ENCODE measurements at places on chromosomes 6 and 20.

DNA sequence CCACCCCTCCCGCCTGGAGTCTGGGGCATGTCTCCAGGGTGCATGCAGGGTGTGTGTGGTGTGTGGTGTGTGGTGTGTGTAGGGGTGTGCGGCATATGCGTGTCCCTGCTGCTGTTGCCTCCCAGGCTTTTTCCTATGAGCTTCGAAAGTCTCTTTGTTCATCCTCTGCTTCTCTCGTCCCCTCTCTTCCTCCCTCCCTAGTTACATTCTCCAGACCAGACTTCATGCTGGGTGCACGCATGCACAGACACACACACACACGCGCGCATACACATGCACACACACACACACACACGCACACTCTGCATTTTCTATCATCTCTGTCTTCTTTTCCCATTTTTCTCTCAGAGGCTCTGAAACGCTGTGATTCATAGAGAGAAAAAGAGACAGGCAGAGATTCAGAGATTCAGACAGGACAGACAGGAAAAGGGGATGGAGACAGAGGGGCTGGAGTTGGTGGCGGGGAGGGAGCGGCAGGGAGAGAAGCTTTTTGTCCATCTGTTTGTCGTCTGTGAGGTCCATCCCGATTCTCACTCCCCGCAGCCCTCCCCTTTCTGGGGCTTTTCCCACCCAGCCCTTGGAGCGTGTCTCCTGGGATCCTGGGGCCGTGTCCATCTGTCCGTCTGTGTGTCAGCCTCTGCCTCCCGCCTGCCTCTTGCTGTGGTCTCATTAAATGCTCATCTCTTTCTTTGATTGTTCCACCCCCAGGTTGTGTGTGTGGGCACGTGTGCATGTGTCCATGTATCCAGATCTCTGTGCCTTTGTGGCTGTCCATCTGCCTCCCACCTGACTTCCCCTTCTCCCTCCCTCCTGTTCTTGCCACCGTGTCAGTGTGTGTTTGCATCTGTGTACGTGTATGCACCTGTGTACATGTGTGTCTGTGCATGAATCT lies 62.6 kb downstream of the SRC start:
- DNase-seq, result peak; percentile 46

- no peak for DNase-seq
Measured at GRCh38 chr6:157133856-157134255, 189.5 kb downstream of the TMEM242 start.

DNA sequence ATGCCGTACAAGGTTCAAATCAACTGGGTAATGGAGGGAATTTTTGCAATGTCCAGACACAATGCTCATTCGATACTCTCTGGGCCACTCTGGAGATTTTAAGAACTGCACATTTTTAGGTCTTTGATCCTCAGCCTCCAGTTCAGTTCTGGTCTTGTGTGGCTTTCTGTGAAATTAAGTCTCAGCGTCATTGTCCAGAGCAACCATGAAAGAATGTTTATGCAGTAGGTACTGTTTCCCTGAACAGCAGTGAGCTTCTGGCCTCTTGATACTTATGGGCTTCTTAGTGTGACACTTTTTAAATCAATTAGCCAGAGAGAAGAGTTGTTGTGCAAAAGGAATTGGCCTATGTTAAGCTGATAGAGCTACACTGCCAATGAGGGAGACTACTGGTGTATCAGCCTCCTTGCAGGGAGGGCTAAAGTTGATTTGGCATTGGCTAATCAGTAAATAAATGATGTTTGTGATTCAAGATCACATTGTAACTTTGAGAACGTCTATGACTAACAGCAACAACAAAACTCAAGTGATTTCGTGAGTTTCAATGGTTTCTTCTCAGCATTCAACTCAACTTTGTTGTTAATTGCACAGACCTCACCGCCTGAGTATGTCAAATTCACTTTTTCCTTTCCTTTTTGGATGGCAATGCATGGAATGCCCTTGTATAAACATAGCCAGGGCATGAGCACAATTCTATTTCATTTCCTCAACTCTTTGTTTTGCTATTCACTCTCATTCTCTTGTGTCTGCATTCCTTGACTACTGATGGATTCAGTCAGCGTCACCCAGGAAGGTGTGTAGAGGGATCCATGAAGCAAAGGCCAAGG lies 85.1 kb downstream of the GJA1 start:
- no peak for DNase-seq

- no peak for DNase-seq
Measured at GRCh38 chr20:14449323-14449722, 111.9 kb upstream of the FLRT3 start.

DNA sequence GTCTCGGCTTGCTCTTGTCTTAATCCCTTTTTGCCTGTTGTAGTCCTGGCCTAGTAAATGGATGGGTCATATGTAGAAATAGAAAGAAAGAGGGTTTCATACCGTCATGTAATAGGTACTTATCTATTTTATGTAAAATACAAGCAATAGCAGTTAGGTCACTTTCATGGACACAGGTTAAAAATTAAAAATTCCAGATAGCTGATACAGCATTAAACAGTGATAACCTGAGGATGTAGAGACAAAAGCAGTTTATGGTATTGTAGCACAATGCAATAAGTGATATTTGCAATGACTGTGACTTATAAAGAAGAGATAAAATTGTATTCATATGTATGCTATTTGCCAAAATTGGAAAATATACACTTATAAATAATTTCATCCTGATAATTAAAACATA lies 96.9 kb downstream of the CCDC170 start:
- DNase-seq, result no peak

GRCh38 chr6:135073756-135074393 lies 19.3 kb upstream of the HBS1L start:
- no peak for DNase-seq

DNA sequence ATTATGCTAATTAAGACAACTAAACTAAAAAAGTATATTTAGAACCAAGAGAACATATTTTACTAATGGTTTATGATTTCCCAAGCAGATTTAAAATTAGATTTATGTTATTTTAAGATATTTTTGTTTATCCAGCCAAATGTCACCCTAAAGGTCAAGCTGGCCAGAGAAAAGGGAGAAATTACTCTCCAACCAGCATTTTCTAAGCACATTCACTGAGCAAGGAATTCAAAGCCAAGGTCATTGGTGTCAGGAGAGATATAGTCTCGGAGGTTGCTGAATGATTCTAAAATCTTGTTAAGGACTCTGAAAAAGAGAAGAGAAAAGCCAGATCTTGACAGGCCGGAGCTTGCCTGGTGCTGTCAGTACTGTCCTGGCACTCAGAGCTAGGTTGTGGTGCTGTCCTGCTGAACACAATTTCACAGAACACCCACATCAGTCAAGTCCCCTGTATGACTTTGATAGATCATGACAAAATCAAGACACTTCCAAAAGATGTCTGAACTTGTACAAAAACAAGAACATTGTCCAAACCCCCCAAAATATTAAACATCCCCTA lies 222.3 kb upstream of the SMLR1 start:
- DNase-seq, result no peak

GRCh38 chr6:99822741-99823512 lies 171.1 kb downstream of the MCHR2 start:
- peak; percentile 64 for DNase-seq

- DNase-seq, result no peak
Measured at GRCh38 chr6:151141685-151142084, 98.1 kb upstream of the AKAP12 start.

DNA sequence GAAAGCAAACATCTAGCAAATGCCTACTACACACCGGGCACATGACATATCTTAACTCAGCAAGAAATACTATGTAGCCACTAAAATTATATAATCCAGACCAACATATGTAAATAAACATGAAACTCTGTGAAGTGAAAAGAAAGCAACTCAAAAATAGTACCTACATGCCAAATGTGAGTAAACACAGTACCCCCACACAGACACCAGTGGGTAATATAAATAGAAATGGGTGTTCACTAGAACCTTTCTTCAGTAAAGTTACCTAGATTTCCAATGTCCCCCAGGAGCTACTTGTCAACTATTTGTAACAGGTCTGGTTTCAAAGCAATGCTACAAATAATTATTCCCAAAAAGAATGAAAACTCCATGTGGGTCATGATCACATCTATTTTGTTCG lies 25.5 kb downstream of the TRERF1 start:
- no peak for DNase-seq

- no peak for DNase-seq
Measured at GRCh38 chr6:17851001-17851719, 136.3 kb downstream of the KIF13A start.

DNA sequence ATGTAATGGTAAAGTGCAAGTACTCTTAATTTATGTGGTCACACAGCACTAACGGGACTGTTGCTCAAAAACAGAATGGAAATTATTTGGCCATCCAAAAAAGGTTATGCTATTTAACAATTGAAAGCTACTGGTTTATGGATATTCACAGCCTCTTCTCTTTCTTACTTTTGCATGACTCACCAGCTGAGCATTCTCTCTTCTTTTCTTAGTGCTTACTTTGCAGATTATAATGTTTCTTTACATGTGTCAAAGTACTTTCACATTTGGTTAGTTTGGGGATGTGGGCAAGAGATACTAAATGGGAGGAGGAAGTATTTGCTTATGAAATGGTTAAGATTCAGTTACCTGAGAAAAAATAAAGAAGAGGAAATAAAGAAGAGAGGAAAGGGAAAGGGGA lies 610.5 kb downstream of the HTR1B start:
- DNase-seq, result no peak

DNA sequence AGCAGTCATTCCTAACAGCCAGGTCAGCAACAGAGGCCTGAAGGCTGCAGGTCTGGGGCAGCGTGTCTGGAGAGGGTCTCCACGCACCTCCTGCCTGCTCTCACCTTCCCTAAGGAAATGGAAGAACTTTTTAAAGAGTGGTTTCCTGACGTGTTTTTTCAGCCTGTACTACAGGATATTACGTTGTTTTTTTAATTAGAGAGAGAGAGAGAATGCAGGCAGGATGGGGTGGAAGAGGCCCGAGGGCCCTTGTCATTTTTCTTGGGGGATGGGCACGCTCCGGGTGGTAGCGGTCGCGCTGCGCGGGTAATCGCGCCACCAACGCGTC lies 2.1 kb downstream of the DLL1 start:
- no peak for DNase-seq

- no peak for DNase-seq
Measured at GRCh38 chr6:138442663-138443062, 38.6 kb downstream of the HEBP2 start.

GRCh38 chr6:14425805-14426204 lies 308.2 kb downstream of the CD83 start:
- DNase-seq, result no peak

GRCh38 chr6:124986164-124986563 lies 23.9 kb downstream of the RNF217 start:
- DNase-seq, result no peak

DNA sequence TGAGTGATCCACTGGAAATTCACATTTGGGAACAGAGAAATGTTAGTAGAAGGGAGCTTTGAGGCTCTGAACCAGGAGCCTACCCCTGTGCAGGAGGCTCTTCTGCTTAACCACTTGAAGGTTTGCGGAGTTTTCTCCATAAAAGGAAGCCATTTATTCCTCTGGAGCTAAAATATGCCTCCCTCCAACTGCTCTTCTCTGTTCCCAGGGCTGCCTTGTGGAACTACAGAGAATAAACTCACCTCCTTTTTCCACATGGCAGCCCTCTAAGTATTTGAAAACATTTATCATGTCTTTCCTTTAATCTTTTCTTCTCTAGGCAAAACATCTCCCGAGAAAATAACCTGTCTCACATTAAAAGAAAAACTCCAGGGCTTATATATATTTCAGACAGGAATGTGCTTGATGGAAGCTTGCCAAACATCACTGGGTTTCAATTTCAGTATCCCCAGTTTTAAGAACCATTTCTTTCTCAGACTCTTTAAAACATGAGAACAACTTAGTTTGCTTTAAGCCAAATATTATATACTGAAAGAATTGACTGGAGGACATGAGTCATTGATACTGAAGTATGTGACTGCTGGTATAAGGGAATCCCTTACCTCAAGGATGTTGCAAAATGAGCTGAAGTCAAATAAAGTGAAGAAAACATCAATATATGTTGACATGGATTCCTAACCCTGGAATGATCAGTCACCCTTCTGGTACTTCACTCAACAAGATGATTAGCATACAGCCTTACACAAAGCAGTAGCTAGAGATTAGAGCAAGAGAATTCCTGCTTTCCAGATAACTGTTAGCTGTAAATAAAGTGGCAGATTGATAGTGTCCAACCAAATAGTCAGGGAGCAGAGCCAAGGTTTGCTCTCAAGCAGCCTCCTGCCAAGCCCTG lies 74.0 kb downstream of the ZBTB2 start:
- DNase-seq, result no peak

- DNase-seq, result no peak
Measured at GRCh38 chr6:20866036-20866435, 331.8 kb downstream of the CDKAL1 start.

GRCh38 chr6:52539607-52540006 lies 37.3 kb downstream of the TRAM2 start:
- no peak for DNase-seq

- DNase-seq, result no peak
Measured at GRCh38 chr6:80594461-80594860, 488.0 kb downstream of the BCKDHB start.

- peak; percentile 12 for DNase-seq
Measured at GRCh38 chr6:16759646-16760515, 1.4 kb downstream of the ATXN1 start.

DNA sequence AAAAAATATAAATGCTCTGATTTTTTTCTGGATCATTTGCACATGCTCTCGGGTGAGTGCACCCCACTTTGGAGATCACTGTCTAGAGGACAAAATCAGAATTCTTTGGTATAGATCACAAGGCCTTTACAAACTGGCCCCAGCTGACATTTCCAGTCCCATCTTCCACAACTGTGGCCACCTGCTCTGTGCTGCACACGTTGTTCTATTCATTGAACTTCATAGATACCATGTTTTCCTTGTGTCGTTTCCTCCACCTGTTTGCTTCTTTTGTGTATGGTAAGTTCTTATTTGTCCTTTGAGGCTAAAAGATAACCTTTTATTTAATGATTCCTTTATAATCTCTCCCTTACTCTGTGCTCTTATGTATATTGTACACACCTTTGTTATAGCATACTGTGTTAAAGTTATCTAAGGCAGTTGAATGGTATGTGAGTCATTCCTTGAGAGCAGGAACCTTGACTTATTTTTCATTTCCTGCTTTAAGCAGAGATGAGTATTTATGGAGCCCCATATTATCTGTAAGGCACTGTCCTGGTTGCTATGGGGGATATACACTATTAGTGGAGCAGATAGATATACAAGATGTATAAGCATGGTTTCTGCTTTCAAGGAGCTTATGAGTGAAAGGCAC lies 12.0 kb upstream of the SLC17A5 start:
- no peak for DNase-seq

- no peak for DNase-seq
Measured at GRCh38 chr20:32021091-32021490, 10.9 kb downstream of the CCM2L start.
